ENCODE measurements at places on chromosomes 5 and 9.

DNA sequence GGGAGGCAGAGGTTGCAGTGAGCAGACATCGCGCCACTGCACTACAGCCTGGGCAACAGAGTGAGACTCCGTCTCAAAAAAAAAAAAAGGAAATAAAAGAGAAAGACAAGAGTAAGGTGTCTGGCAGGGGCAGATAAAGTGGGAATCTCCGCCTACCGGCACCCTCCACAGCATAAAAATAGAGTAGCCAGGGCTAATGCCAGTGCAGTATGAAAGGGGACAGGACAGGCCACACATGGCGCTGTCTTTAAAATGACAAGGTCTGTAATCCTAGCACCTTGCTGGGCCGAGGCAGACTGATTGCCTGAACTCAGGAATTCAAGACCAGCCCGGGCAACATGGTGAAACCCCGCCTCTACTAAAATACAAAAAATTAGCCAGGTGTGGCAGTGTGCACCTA is 7.8 kb downstream of the BICD2 start:
- no peak for DNase-seq

DNA sequence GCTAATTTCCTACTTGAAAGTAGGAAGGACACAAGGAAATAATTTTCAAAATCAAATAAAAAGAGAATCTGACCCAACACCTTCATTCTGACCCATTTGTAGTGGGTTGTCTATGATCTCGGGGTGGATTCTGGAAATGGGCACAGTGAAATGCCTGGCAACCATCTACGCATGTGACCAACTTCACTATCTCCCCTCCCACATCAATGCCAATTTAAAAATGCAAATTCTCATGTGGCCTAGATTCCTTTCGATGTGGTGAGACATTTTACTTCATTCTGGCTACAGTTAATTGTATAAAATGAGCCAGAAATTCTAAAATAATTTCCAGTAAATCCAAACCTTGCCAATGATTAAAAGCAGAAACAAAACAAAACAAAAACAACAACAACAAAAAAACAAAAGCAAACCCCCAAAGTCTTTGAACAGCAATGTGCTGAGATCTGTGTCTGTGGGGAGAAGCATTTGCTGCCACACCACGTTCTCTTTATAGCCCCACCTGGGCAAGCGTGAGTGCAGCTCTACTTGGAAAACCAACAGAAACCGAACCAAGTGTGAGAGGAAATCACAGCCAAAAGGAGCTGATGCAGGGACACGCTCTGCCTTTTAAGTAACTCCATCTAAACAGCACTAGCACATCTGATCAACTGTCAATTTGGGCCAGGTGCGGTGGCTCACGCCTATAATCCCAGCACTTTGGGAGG is 59.0 kb downstream of the USP20 start:
- DNase-seq, result no peak

GRCh38 chr5:132190161-132190817 is 37.4 kb downstream of the P4HA2 start:
- DNase-seq, result peak; percentile 57

DNA sequence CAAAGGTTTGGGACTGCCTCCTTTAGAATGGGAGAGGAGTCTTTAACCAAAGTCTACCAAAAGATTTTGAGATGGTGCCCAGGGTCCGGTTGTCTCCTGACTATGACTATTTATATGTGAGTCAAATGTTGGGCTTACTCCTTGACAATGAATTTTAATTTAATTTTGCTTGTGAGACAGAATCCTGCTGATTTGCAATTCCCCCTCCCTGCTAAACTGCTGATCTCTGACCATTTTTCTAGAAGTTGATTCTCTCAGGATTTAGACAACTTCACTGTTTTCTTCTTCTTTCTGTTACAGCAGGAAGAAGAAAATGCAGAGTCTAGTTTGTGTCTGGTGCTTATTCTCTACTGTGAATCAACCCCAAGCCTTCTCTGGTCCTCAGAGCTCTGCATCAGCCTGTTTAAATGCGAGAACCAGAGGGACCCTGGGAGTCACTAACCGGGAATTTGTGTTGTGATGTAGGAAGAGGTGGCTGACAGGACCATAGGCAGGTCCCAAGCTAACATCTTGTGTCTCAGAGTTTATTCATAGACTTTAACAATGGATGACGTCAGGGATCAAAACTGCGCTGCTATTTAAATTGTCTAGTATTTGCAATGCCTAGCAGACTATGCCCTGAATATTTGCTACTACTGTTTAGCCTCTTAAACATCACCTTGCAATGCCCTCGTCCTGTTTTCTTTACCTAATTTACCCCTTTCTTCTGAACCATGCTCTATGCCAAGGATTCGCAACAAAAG is 124.0 kb upstream of the TAF11L2 start:
- no peak for DNase-seq

DNA sequence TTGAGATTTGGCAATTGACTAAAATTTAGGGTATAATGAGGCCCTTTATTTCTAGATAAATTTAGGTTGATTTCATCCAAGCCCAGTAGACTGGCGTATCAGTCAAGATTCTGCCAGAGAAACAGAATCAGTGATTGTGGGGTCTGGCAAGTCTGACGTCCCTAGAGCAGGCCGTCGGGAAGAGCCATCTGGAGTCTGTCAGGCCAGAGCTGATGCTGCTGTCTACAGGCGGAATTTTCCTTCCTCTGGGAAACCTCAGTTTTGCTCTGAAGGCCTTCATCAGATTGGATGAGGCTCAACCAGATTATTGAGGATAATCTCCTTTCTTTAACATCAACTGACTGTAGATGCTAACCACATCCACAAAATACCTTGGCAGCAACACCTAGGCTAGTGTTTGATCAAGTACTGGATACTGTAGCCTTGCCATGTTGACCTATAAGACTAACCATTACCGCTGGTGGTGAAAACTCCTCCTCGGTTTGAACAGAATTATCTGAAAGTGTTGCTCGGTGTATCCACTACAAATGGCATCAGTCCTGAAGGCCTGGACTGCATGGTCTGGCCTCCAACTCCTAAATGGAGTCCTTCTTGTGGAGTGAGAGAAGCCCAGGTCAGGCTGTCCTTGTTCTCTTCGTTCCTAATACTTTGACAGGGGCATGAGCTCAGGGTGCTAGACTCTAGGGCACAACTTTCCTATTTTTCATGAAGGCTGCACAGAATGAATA is 83.2 kb upstream of the ANKH start:
- no peak for DNase-seq

GRCh38 chr5:1463326-1464095 is 18.3 kb upstream of the SLC6A3 start:
- DNase-seq, result no peak

- DNase-seq, result no peak
Observed at GRCh38 chr9:1070692-1071091, 20.5 kb downstream of the DMRT2 start.

DNA sequence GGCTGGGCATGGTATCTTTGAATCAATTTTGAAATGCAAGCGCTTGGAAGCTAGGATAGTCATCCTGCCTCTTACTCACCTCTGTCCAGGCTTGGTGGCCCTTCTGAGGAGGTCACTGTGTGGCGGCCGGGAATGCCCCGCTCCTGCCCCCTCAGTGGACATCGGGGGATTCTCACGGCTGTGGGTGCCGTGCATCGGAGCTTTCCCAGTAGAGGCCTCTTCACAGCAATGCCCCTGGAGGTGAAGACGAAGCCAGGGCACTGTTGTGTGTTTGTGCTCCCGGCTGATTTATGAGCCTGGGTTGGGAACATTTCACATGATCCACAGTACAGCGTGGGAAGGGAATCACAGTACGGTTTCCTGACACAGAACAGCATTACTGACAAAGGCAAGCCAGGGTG is 147.5 kb downstream of the NXNL2 start:
- DNase-seq, result no peak

DNA sequence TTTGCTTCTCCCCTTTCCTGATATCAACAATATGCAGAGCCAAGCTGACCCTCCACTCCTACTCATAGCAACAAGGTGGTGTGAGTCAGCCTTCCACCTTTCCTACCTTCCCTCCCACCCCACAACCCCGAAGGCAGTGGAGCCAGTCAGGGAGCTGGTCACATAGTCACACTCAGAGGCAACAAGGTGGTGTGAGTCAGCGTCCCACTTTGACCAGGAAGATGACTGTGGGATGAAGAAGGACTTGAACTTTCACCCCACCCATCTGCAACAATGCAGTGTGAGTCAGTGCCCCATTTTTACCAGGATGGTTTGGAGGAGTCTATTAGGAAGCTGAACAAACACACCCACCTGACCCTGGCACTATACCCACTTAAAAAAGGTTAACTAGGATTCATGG is 30.1 kb upstream of the ZNF782 start:
- DNase-seq, result no peak

GRCh38 chr5:136027311-136027710 is 1.5 kb upstream of the TGFBI start:
- DNase-seq, result no peak

- DNase-seq, result no peak
Observed at GRCh38 chr5:66080664-66081063, 63.4 kb upstream of the SREK1 start.

GRCh38 chr5:10576790-10577189 is 12.9 kb downstream of the ANKRD33B start:
- DNase-seq, result no peak

GRCh38 chr9:105835721-105836120 is 141.4 kb downstream of the TMEM38B start:
- DNase-seq, result peak; percentile 24

DNA sequence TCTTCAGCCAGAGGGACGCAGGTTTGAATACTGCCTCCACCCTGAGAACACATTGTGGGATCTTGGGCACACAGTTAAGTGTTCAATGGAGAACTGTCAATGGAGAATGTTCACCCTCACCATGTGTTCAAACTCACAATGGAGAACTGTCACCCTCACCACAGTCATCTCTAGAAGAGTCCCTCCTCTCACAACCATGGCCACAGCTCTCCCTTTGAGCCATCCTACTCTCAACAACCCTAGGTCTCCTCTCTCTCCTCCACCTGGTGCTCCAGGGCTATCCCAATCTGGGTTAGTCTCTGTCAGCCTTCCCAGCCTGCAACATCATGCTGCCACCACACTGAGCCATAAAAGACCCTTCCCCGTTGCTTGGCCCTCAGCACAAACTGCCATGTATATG is 36.3 kb upstream of the HAND1 start:
- no peak for DNase-seq

GRCh38 chr5:167657016-167657415 is 634.4 kb upstream of the WWC1 start:
- no peak for DNase-seq

GRCh38 chr5:166962461-166962860 is 1329.0 kb upstream of the WWC1 start:
- DNase-seq, result no peak

GRCh38 chr5:109486200-109486804 is 76.5 kb upstream of the PJA2 start:
- DNase-seq, result no peak

DNA sequence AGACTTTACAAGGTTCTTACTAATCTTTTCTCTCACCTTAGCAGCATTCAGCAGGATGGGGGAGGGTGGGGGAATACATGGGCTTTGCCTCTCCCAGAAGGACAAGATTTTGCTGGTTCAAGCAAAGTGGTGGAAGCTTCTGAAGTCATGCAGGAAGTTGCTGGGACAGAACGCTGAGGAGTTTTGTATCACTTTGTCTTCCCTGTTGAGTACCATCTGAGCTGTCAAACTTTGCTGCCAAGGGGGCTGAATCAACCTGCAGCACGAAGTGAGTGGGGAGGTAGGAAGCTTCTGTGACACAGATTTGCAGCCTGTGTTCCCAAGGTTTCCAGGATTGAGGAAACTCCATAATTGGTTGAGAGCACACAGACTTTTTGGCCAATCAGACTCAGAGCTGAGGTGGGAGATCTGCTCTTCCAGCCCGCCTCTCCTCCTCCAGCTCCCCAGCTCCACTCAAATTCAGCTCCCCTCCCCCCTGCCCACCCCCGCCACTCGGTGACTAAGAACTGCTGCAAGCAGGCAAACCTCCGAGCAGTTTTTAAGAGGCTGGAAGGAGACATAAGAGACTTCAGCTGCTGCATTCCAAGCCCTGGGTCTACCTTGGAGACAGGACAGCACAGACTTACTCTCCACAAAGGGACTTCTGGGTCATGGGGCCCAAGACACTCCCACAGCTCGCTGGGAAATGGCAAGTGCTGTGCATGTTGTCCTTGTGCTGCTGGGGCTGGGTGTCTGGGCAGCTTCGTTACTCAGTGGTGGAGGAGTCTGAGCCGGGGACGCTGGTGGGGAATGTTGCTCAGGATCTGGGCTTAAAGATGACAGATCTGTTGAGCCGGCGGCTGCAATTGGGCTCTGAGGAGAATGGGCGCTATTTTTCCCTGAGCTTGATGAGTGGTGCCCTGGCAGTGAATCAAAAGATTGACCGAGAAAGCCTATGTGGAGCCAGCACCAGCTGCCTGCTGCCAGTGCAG is at the start of gene PCDHGC5:
TSS of gene PCDHGC5 (plus strand) at position 491 of the 971 bp plus-strand sequence. CDS start at position 651, 160 bp downstream.
- DNase-seq, result no peak

DNA sequence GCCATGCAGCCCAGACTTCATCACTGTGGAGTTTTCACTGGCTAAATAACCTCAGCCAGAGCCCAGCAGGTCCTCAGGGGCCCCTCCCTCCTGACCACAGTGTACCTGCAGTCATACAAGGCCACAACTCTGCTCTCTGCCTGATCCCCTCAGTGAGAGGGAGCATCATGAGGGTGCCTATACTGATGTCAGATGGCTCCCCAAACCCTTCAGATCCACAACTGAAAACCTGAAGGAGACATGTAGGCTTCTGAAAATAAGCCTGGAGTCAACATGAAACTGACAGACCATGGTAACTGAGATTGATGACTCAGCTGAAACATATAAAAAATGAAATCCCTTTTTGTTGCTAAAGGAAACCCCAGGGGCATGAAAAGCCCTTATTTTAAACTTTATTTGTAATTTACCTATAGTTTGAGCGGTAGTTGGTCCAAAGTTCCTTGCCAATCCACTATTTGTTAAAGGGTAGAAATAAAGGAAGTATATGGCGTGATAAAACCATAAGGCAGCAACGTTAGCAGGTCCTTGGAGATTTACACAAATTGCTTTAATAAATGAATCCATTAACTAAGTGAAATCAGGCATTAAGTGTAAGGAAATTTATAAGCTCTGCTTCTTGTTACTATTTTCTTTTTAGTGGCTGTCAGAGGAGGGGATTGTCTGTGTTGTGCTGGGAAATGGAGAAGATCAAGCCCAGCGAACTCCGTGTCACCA is 68.3 kb downstream of the FGF1 start:
- no peak for DNase-seq

DNA sequence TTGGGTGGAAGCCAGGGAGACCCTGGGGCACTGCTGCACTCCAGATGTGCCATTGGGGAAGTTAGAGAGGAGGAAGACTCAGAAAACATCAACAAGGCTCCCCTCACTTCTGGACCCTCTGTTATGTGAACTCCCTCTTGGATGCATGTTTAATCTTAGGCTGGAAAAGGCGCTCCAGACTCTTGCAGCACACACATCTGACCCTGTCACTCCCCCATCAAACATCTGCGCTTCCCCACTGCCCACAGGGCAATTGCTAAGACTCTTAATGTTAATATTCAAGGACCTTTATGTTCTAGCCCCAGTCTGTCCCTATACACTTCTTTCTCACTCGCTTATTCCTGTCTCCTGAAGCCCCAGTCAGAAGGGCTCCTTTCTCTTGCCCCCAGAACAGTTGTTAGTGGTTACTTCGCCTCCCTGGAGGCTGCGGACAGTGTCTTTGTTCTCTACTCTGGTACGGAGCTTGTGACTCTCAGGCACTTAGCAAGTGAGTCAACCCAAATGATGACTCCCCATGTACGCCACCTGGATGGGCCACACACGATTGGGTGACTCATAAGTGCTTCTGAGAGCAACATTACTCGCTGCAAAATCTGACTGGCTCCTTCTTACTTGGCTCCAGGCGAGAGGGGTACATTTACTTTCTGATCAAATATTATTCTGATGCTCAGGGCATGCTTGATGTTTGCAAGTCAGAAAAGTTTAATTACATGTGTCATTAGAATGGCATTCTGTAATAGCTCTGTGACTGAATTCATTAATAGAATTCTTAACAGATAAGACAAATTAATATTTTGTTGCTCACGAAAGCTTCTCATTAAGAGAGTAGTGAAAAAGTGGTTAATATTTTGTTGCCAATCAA is 193.6 kb downstream of the HSPA4 start:
- no peak for DNase-seq
